RCC 7860 (cell line): ENCODE measurements at places on chromosomes 7 and 10.

- no peak for DNase-seq
Measured at GRCh38 chr7:91295576-91295975, 31.3 kb downstream of the FZD1 start.

DNA sequence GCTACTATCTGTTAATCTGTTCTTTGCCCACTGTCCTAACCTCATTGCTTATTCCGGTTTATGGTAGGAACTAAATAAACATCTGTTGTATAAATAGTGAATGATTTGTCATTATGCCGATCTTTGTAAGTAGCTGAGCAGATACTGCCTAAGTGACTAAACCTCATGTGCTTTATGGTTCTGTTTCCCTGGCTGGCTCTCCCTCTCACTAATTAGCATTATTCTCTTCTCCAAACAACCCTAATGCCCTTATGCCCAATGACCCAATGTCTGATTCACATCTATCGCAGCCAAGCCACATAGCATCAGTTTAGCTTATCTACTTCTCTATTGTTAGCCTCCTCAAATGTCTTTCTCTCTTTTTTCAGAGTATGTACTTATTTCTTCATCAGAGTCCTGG is 462.3 kb upstream of the POT1 start:
- DNase-seq = no peak

GRCh38 chr10:78471723-78472550 is 438.3 kb downstream of the RPS24 start:
- no peak for DNase-seq

GRCh38 chr10:84117686-84118394 is 21.5 kb upstream of the GHITM start:
- peak; percentile 56 for DNase-seq

DNA sequence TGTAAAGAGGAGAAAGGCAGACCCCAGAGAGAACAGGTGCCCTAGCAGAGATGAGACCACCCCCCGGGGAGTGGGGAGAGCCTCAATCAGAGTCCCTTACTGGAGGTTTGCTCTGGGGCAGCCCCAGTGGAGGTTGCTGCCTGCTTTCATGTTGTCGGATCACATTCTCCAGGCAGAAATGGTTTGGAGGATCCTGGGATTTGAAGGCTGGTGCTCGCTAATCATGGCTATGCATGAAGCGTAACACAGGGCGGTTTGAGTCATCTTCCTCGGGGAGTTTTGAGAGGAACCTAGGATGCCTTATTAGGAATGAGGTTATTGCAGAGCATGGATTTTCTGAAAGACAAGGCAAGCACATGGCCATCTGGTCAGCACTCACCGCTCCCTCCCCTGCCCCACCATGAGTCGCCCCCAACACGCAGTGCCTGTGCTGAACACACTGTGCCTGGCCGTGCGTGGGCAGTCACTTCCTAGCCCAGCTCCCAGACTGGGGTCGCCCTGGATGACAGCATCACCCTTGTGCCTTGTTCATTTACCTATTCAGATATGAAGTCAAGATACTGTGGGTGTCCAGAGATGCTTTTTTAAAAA is 319.9 kb downstream of the DPP6 start:
- DNase-seq = no peak

DNA sequence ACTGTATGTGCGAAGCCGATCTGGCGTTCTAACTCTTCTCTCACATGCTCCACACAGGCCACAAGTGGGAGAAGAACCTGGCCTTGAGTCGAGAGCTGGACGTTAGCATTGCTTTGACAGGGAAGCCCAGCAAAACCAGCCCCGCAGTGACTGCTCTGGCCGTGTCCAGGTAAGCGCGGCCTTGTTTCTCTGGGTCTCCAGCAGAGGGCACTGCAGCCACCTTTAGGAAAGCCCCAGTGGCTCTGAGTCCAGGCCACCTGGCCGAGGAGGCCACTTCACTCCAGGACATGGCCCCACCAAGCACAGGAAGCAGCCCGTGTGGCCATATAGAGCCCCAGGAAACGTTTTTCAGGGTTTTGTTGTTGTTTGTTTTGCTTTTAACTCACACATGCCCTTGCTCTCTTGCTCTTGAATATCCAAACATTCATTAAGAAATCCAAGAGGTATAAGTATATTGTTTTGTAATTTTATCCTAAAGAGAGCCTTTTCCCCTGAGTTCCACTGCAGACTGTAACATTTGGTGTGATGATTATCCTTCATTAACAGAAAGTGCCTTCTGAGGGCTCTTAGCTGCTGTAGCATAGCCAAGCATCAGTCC is 41.8 kb upstream of the LRRC18 start:
- DNase-seq = peak; percentile 29

DNA sequence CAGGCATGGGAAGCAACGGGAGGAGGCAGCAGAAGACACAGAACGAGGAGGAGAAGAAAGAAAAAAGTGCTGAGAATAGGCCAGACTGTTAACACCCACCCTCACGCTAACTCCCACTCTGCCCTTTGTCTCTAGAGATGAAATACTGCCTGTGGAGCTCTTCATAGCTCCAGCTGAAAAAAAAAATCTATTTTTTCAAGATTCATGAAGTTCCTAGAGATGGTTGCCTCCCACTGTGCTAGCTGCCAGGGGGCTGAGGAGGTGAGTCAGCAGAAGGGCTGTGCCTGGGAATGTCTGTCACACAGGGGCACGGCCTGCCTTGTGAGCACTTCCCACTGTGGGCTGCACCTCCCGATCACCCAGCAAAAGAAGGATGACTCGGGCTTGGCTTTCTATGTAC is 144.5 kb downstream of the RNF216 start:
- DNase-seq = peak; percentile 73

GRCh38 chr7:22675917-22676343 is 51.1 kb upstream of the IL6 start:
- peak; percentile 28 for DNase-seq

- no peak for DNase-seq
Measured at GRCh38 chr7:47609803-47610452, 28.0 kb upstream of the TNS3 start.

DNA sequence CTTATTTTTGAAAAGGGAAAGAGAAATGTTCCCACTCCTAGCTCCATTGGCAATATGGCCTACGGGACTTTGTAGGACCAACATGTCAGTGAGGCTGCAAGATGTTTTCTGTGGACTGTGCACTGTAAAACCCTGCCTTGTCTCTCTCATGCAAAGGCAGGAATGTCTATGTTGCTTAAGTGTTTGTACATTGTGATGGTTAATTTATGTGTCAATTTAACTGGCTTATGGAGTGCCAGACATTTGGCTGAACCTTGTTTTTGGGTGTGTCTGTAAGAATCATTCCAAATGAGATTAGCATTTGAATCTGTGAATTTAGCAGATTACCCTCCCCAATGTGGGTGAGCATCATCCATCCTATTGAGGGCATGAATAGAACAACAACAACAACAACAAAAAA is 4.1 kb upstream of the PCLO start:
- DNase-seq = no peak

DNA sequence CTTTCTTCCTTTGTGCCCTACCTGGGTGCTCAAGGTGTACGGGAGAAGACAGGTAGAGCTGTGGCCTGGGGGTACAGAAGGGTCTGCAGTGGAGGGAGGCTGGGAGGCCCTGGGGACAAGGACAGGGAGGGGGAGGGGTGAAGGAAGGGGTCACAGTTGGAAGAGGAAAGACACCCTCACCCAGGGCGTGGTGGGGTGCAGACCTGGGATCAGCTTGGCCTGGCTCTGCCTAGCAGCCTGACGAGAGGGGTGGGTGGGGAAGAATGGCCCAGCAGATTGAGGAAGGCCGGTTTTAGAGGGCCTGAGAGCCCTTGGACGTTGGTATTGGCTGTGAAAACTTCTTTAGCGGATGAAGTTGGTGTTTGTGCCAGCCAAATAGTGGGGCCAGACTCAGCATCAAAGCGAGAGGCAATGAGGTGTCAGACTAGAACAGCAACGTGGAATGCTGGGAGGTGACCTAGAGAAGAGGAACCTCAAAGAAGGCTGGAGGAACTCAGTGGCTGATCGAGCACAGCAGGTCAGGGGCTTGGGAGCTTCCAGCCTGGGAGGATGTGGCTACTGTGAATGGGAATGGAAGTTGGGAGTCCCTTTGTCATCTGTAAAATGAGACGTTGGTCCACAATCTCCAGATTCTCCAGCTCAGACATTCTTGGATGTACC is 18.1 kb upstream of the TRIM8 start:
- DNase-seq = no peak

DNA sequence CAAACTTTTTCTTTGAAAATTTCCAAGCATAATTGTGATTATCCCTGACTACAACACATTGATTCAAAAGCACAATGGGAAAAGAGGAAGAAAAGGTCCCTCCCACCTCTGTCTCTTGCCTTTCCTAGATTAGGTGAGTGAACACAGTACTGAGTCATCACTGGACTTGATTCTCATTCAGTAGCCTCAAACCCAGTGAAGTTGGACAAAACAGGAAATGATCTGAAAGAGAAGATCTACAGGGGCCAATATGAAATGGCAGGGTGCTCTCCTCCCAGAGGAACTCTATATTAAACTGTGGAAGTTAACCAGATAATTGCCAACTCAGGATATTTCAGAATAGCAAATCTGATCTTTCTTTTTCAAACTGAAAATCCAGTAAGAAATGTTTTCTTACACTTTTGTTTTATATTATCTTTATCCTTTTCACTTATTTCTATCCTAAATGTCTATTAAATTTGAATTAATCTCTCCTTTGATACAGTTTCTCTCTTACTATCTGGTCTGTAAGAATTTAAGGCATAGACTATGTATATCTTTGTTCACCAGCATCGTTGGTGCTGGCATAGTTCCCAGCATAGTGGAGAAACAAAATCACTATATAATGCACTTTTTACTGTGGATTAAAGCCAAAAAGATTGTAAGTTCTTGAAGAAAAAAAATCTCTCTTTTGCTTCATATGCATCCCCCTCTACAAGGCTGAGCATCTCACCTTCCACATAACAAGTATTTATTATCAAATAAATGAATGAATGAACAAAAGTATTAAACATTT is 41.4 kb upstream of the IKZF1 start:
- no peak for DNase-seq

DNA sequence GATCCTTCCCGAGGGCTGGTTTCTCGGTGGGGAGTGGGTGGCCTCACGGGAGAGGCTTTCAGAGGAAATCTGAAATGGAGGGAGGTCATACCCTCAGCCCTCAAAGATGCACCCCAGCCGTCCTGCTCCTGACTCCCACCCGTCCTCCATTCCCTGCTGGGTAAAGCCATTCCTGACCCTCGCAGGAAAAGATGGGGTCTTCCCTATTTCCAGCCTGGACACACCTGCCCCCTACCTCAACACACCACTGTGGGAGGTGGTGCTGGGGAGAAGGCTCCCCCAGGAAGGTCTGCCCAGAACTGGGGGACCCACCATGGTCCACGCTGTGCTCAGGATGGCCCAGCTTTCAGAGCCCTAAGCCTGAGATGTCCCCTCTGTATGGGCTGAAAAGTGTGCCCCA is 86.9 kb downstream of the CHST15 start:
- no peak for DNase-seq

DNA sequence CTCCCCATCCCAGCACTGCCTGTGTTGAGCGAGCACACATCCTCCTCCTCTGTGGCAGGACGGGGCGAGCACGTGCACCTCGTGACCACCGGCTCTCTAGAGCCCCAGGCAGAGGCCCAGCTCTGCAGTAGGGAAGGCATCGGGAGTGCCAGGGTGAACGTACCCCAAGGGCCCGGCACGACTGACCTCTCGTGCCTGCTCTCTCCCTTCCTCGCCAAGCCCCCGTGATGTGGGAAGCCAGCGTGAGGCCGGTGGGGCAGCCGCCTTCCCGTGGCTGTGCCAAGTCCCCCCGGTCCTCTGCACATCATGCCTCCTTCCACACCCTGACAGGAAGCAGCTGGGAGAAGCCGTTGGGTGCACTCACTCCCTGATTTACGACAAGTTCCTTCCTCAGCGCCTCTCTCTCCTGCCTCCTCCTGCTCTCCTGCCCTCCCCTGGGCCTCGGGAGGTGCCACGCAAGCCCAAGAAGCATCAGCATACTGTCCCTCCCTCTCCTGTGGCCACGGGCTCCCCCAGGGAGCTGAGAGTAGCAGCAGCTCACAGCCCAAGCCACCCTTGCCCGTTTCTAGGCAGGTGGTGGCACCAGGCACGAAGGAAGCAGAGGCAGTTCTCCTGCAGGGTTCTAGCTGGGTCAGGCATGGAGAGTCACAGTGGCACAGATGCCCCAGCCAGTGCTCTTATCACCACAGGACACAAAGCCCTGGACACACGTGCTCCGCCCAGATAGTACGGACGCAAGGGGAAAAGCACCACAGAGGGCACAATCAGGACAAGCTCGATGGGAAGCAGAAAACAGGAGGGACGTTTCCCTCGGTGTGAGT is 47.0 kb downstream of the AMZ1 start:
- DNase-seq = no peak

GRCh38 chr10:16944402-16944801 is 127.2 kb upstream of the RSU1 start:
- no peak for DNase-seq

GRCh38 chr10:83190614-83191013 is 948.7 kb upstream of the GHITM start:
- no peak for DNase-seq

GRCh38 chr10:1251769-1252168 is 195.6 kb downstream of the WDR37 start:
- DNase-seq = no peak

- DNase-seq = no peak
Measured at GRCh38 chr10:71989661-71990454, 25.7 kb downstream of the CHST3 start.

DNA sequence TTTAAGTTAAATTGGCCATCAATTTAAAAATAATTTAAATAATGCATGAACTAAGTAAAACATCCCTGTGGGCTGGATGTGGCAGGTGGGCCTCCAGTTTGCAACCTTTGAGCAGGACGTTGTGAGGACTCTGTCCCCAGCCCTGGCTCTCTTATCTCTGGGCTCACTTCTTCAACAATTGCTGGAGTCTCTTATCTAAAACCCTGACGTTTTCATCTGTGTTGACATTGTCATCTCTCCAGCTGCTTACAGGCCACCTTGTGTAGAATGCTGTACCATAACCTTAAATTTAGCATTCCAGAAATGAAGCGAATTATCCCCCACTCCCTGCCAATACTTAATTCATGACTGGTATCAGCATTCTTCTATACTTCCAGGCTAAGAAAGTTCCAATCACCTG is 3.2 kb upstream of the KIF5B start:
- DNase-seq = no peak

DNA sequence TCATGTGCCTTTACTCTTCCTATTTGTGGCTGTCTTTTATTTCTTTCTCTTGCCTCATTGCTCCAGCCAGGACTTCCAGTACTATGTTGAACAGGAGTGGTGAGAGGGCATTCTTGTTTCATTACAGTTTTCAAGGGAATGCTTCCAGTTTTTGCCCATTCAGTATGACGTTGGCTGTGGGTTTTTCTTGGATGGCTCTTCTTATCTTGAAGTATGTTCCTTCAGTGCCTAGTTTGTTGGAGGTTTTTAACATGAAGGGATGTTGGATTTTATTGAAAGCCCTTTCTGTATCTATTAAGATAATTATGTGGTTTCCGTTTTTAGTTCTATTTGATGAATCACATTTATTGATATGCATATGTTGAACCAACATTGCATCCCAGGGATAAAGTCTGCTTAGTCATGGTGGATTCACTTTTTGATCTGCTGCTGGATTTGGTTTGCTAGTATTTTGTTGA is 96.8 kb downstream of the GLCCI1 start:
- peak; percentile 34 for DNase-seq

- DNase-seq = no peak
Measured at GRCh38 chr7:381211-382042, 91.5 kb downstream of the FOXL3 start.
